CD4-positive, alpha-beta T cell treated with Interferon gamma for 1 hour (primary cell): ENCODE measurements at places on chromosomes 2 and 18.

DNA sequence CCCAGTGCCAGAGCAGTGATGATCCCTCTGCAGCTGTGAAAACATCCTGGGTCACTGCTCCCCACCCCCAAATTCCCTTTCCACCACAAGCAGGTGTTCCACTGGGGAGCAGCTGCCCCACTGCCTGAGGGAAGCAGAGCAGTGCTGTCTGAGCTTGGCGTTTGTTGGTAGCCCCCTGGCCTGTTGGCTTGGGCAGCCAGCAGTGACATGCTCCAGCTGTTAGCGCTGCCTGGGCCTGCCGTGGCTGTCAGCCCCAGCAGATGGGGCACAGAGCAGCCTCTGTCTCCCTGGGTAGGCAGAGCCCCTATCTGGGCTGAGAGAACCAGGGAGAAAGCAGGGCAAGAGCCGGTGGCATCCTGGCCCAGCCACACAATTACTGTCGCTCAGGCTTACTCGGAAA, 247.7 kb downstream of the GLI2 start:
- no peak for DNase-seq

GRCh38 chr2:9010866-9011265, 7.4 kb upstream of the MBOAT2 start:
- DNase-seq = no peak

DNA sequence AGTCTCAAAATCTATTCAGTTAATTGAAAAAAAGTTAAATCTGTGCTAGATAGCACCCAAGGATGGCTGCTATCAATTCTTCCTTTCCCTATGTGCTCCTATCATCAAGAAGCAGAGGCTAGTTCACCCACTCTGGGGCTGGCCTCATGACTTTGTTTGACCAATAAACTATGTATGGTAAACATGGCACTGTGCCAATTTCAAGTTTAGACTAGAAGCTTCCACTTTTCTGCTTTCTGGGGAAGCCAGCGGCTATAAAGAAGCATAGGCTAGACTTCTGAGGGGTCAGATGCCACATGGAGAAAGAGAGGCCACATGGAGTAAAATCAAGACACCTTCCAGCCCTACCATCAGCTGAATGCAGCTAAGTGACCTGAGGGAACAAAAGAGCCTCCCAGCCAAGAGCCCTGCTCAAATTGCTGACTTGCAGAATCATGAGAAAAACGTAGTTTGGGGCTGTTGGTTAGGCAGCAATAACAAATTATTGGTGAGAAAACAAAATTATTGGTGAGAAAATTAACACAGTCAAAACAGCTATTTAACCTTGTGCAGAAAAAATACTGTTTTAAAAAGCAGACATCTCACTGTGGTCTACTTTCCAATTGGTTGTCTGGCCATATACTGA, 86.5 kb upstream of the SLC14A2 start:
- no peak for DNase-seq

- DNase-seq = no peak
Measured at GRCh38 chr18:23359421-23359820, 93.7 kb upstream of the RIOK3 start.

- DNase-seq = no peak
Measured at GRCh38 chr18:59159265-59159664, 19.6 kb downstream of the SEC11C start.

DNA sequence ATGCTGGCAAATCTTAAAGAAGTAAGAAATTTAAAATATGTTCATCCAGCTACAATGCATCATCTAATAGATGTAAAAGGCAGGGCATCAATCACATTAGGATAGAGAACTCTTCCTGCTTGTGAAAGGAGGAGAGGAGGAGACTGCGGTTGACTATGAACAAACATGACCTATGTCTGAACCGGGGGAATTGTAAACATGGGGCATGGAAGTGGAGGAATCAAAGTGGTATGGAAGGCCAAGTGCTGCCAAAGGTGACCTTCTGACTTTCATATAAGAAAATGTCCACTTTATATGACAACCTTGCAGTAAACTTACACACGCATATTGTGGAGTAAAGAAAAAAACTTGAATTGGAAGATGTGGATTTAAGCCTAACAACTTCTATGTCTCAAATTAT, 20.0 kb upstream of the SLC8A1 start:
- no peak for DNase-seq

DNA sequence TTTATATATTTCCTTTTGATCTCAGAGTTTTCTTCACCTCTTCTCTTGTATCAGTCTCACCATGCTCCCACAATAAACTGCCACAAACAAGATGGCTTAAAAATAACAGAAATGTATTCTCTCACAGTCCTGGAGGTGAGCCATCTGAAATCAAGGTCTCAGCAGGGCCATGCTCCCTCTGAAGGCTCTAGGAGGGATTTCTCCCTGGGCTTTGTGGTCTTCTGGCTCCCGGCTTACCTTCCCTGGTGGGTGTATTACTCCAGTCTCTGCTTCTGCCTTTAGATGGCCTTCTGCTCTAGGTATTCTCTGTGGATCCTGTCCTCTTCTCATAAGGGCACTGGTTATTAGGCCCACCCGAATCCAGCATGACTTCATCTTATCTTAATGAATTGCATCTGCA, 994.7 kb upstream of the POU3F3 start:
- no peak for DNase-seq

- no peak for DNase-seq
Measured at GRCh38 chr18:74512321-74513053, 16.3 kb downstream of the CNDP2 start.

- DNase-seq = no peak
Measured at GRCh38 chr2:18546567-18546966, 13.9 kb downstream of the RDH14 start.

GRCh38 chr2:112084689-112085374, 29.8 kb downstream of the TMEM87B start:
- no peak for DNase-seq

GRCh38 chr2:7032371-7032770, 115.2 kb downstream of the RNF144A start:
- DNase-seq = no peak

DNA sequence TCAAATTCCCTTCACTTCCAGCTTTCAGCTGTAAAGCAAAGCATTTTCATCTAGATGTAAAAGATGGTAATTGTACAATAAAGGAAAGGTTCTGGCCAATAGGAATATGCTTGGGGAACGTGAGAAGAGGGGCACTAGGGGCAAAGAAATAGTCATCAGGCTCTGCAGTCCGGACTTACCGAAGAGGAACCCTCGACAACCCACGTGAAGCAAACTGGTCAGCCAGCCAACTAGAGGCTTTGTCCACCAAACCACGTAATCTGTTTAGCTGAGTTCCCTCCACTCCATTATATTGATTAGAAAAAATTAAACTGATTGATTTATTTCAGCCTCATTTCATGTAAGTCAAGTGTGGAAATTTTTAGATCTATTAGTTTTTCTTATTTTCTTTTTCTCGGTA, 300.4 kb upstream of the FANCL start:
- DNase-seq = no peak

DNA sequence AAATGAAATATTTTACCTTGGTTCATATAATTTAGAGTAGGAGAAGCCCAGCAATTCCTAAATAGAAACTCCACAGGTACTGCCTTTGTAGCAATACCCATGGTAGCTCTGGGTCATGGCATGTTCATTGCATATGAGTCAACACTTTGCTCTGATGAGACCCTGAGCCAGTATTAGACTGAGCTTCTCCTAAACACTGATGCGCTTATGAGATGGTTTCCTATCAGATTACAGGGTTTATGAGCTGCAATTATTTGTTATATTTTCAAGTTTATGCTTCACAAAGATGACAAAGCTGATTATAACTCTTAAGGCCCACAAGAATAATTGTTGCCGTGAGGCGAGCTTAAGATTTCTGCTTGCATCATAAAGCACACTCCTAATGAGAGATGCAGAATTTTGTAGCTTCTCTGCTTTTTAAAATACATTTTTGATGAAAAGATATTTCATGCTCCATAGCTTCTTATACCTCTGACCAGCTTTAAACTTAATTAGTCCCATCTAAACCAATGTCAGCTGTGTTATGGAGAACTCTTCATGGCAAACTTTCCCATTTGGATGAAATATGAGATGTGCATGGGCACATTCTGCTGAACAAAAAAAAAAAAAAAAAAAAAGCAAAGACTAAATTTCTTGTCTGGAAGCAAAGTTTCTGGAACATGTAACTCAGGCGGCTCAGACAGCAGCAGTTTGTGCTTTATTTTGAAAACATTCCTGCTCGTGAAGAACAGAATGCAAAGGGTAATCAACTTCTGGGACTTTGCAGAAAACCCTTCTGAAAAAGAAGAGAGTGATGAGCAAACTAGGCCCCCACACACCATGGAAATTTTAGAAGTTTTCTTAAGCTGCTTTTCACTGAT, 162.6 kb downstream of the KCNE4 start:
- DNase-seq = no peak

GRCh38 chr2:7681881-7682461, 764.8 kb downstream of the RNF144A start:
- DNase-seq = no peak

- no peak for DNase-seq
Measured at GRCh38 chr2:204292439-204292838, 252.8 kb upstream of the PARD3B start.

GRCh38 chr18:46322941-46323340, 218.8 kb downstream of the HAUS1 start:
- no peak for DNase-seq

DNA sequence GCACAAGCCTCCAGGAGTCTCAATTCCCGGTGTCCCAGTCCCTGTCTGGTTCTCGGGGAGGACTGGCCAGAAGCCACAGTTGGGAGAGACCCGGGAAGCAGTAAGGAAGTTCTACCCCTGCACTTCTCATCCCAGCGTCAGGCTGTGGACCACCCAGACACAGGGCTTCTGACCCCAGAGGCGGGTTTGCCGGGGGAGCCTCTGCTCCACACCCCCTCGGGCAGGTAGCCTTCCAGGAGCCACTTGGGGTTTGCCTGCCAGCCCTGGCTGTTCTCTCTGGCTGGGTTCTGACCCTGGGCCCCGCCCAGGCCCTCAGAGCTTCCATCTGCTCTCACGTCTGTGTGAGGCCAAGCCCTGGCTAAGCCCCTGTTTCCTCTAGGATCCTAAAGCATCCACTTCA, 94.4 kb upstream of the GPC1 start:
- no peak for DNase-seq

DNA sequence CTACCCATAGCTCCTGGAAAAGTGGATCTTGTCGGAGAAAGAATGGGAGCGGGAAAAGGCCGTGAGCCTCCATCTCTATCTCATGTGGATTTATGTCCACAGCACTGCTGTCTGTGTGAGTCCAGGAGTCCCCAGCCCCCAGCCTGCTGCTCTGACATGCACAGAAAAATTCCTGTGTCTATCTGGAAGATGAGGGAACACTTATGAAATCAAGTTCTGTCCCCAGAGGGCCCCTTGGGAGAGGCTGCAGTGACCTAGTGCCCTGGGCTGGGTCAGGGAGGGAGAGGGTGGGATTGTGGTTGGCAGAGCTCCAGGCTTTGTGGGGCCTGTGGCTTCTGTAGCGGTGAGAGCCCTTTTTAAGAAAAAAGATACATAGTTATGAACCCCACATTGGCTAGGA, 37.6 kb downstream of the HJURP start:
- no peak for DNase-seq

DNA sequence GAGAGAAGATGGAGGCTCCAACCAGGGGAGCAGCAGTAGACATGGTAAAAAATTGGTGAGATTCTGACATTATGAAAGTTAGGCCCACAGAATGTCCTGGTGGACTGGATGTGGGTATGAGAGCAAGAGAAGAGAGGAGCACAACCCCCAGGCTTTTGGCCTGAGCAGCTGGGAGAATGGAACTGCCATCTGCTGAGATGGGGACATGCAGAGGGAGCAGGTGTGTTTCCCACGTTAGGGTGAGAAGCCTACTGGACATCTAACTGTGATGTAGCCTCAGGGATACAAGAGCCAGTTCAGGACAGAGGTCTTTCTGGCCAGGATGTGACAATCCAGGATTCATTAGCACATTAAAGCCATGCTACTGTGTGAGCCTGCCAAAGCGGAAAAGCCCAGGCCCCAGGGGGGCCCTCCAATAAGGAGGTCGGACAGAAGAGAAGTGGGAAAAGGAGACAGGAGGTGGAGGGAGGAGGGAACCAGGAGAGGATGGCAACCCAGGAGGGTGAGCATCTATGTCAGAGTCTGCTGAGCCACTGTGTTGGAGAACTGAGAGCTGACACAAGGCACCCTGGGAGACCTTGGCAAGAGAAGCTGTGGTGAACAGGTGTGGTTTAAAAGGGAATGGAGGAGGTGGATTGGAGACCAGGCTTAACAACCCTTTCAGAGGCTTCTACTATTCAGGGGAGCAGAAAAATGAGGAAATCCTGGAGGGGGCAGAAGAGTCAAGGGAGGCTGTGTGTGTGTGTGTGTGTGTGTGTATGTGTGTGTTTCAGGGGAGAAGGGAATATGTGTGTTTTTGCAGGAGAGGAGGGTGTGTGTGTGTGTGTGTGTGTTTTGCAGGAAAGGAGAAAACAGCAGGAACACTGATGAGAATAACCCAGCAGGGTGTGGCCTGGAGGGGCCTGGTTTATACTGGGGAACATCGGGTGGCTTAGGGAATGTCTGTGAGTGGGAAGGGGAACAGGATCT, 10.5 kb downstream of the CYB5A start:
- no peak for DNase-seq

DNA sequence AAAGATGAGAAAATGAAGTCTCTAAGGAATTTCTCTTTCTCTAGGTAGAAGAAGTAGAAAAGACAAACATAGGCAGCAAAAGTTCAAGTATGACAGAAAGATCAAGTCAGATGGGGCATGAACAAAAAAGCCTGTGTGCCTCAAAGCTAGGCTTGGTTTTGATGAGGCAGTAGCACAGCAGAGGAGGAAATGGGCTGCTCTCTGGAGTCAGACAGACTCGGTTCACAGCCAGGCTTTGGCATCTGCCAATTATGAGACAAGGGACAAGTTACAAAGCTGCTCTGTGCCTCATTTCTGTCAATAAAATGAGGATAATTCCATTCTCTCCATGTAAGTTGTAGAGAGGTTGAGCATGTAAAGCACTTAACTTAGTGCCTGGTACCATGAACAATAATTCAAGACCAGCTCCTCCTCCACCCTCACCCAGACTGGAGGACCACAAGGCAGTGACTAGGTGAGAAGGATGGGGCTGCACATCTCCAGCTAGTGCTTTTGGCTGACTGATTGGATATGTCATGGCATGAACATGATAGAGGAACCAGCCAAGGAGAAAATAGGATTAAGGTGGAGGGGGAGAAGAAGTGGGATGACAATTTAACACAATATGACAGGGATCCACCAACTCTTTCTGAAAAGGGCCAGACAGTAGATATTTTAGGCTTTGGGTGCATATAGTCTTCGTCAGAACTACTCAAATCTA, 84.6 kb downstream of the TMEM163 start:
- DNase-seq = no peak

- DNase-seq = peak; percentile 4
Measured at GRCh38 chr2:70767079-70767698, 811 bp downstream of the ADD2 start.

GRCh38 chr2:24164416-24164973, 10.4 kb upstream of the FAM228A start:
- DNase-seq = no peak

- DNase-seq = no peak
Measured at GRCh38 chr2:101718993-101719571, 21.6 kb downstream of the MAP4K4 start.
